ENCODE measurements at places on chromosomes 16 and 17.

DNA sequence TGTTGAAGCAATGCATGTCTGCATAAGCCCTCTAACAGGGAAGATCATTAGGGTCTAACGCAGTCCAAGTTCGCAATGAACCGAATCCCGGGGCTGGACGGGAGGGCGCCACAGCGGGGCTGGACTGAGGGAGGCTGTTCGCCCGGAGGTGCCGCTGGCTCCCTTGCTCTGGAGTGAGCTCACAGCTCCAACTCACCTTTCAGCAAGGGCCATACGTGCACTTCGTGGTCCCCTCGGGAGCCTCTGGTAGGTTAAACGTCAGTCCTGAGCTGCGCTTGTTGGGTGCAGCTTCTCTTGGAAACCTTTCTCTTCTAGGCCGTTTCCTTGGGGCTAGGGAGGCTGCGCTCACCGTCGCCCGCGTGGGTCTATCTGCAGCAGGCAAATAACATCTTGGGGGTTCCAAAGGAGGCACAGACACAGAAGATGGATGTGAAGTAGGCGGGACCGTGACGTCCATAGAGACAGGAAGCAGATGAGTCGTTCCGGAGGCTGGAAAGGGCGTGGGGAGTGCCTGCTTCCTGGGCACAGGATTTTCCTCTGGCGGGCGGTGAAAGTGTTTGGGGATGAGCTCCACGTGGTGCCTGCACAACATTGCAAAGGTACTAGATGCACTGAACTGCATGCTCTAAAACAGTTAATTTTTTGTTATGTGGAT is 21.9 kb downstream of the ATP2C2 start:
- H3K27me3 ChIP-seq, result peaks cover 10% of the 10 kb centered on the region
- no peaks in the 10 kb centered on the region for H3K4me1 ChIP-seq
- H3K4me3 ChIP-seq, result no peak overlapping the region
- H3K36me3 ChIP-seq, result no peaks in the 10 kb centered on the region
- no peak for DNase-seq

DNA sequence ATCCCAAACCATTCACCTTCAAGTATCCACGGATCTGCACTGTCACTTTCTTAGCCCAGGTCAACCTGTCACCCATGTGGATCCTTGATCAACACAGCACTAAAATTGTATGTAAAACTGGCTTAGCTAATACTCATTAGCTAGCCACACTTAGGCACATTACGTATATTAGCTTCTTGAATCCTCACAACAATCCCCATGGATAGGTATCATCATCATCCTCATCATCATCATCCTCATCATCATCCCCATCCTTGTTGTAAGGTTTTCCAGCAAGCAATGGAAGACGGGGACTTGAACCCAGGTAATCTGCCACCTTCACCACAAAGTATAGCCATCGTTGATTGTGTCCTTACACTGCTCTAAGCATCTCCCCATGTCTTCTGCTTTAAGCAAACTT is 184.3 kb downstream of the XYLT1 start:
- no peak overlapping the region for H3K27ac ChIP-seq
- H3K4me3 ChIP-seq, result no peak overlapping the region
- H3K36me3 ChIP-seq, result peaks cover 3% of the 10 kb centered on the region
- no peak for DNase-seq
- H3K27me3 ChIP-seq, result no peaks in the 10 kb centered on the region
- H3K4me1 ChIP-seq, result peaks cover 36% of the 10 kb centered on the region

DNA sequence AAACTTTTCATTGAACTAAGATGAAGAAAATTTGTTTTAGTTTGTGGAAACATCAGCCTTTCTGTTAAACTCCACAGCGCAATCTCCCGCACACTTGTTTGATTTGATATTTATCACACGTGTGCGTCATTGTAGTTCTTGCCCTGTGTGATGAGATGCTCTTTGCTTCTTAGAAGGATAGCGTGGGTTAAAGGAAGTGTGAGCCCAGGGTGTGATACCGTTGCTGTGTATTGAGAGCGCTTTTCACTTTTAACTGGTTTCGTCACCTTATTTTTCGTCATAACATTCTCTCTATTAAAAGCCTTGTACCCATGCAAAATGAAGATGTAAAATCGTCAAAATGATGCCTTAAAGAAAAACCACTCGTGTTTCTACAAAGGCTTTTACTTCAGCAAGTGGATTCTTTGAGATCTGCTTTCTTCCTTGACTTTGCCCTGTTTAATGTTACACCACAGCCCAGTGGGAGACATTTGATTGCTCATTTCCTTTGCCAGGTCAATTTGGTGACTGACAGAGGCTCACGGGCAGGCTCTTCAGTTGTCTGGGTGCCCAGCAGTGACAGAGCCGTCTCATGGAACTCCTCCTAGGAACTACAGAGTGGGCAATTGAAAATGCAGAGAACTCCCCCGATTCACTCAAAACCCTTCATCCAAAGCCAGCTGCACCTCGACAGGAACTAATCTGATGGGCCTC is 61.1 kb downstream of the RPA1 start:
- no peak for DNase-seq
- no peak overlapping the region for H3K27ac ChIP-seq
- no peak overlapping the region for H3K4me3 ChIP-seq
- no peaks in the 10 kb centered on the region for H3K27me3 ChIP-seq

- H3K4me3 ChIP-seq, result no peak overlapping the region
- H3K4me1 ChIP-seq, result peaks cover 20% of the 10 kb centered on the region
- no peak for DNase-seq
- no peaks in the 10 kb centered on the region for H3K27me3 ChIP-seq
- H3K27ac ChIP-seq, result no peak overlapping the region
- H3K36me3 ChIP-seq, result peaks cover 4% of the 10 kb centered on the region
Measured at GRCh38 chr16:17273142-17273561, 197.6 kb downstream of the XYLT1 start.

- H3K27ac ChIP-seq, result peak overlapping the region; percentile 69
- DNase-seq, result peak; percentile 33
- peaks cover 42% of the 10 kb centered on the region for H3K4me1 ChIP-seq
- no peaks in the 10 kb centered on the region for H3K36me3 ChIP-seq
- no peak overlapping the region for H3K4me3 ChIP-seq
- no peaks in the 10 kb centered on the region for H3K27me3 ChIP-seq
Measured at GRCh38 chr17:3796110-3796821, 4.7 kb downstream of the ITGAE start.

DNA sequence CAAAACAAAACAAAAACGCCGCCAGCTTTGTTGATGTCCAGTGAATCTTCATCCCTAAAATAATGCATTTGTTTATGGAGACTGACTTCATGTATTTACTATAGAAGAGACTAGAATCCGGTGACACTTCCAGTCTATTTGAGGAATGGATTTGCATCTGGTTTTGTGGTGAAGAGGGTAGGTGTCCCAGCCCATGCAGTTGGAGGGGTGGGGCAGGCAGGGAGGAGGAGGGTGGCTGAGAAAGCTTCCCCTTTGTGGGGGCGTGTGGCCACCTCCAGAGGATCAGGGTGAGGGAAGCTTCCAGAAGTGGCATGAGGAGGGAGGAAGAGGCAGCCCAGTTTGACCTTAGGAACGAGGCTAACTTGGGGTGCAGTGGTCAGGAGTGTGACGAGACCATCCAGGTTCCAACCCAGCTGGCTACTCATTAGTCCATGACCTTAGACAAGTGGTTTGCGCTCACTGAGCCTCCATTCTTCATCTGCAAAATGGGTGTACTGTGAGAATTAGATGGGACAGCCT is 69.5 kb downstream of the CMIP start:
- H3K4me1 ChIP-seq, result peaks cover 32% of the 10 kb centered on the region
- peak overlapping the region; percentile 70 for H3K4me3 ChIP-seq
- peak overlapping the region; percentile 45 for H3K27ac ChIP-seq
- peaks cover 3% of the 10 kb centered on the region for H3K36me3 ChIP-seq

GRCh38 chr16:397135-397661 is at the start of gene NME4:
TSS of gene NME4 (plus strand) at chr16:397199. CDS start at chr16:397223, 24 bp downstream.
- no peaks in the 10 kb centered on the region for H3K36me3 ChIP-seq
- H3K4me3 ChIP-seq, result peak within 1 kb of the TSS; percentile 93
- no peaks in the 10 kb centered on the region for H3K27me3 ChIP-seq
- H3K27ac ChIP-seq, result peak within 1 kb of the TSS; percentile 72
- peak; percentile 42 for DNase-seq

GRCh38 chr17:67435786-67436185 is 58.7 kb downstream of the PITPNC1 start:
- DNase-seq, result no peak
- H3K36me3 ChIP-seq, result no peaks in the 10 kb centered on the region
- H3K27me3 ChIP-seq, result no peaks in the 10 kb centered on the region
- no peak overlapping the region for H3K27ac ChIP-seq

GRCh38 chr16:73480381-73480780 is 432.5 kb upstream of the ZFHX3 start:
- no peaks in the 10 kb centered on the region for H3K36me3 ChIP-seq
- peaks cover 3% of the 10 kb centered on the region for H3K4me1 ChIP-seq
- H3K27me3 ChIP-seq, result peaks cover 2% of the 10 kb centered on the region

- peaks cover 33% of the 10 kb centered on the region for H3K4me1 ChIP-seq
- H3K27ac ChIP-seq, result no peak overlapping the region
- H3K36me3 ChIP-seq, result no peaks in the 10 kb centered on the region
- DNase-seq, result no peak
Measured at GRCh38 chr17:32495359-32496231, 8.8 kb downstream of the CDK5R1 start.

DNA sequence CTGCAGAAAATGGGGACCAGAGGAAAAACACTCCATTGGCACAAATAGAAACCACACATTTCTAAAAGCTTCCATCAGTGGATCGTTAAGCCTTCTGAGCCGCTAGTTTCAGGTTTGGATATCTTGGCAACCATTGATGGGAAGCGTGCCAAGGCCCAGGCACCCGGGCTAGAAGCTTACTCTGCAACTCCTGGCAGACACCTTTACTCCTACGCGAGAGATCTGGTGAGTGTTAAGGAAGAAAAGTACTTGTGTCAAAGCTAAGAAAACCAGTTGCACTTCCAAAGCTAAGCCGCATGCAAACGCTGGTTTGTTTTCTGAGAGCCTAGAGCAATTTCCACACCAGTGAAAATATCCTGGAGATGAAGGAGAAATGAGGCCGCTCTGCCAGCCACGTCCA is 472.4 kb downstream of the PMP22 start:
- no peak overlapping the region for H3K27ac ChIP-seq
- H3K4me1 ChIP-seq, result peaks cover 5% of the 10 kb centered on the region
- peaks cover 22% of the 10 kb centered on the region for H3K27me3 ChIP-seq
- H3K36me3 ChIP-seq, result no peaks in the 10 kb centered on the region

DNA sequence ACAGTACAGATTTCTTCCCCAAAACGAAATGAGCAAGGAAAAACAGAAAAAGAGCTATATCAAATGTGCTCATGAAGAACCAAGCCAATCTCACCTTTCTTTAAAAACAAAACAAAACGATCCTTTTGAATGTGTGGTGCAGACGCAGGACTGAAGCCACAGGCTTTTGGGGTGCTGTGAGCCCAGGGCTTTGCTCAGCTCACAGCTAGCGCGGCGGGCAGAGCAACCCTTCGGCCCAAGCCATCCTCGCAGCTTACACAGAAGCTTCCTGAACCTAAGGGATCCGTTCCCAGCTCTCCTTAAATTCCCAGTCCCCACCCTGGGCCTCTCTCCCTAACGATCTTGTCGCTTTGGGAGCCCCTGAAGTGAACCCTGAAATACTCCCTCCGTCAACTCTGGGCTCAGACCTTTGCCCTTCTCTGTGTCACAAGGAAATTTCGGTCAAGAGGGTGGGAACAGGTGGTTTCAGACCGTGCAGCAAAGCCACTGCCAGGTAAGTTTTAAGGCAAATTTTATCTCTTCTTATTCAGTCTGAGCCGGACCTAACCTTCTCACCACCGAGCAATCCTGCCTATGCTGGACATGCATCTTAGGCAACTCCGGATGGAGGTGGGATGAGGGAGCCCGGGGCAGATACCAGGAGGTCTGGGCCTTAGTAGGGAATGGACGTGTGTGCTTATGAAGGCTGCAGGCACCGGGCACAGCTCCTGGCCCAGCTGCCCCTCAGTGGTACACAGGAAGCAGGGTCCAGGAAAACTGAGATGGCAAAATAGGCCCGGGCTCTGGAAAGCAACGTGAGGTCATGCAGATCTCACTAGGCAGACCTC is 52.0 kb downstream of the COTL1 start:
- H3K36me3 ChIP-seq, result peaks cover 36% of the 10 kb centered on the region
- H3K4me1 ChIP-seq, result peaks cover 27% of the 10 kb centered on the region
- H3K27me3 ChIP-seq, result no peaks in the 10 kb centered on the region
- no peak overlapping the region for H3K27ac ChIP-seq
- H3K4me3 ChIP-seq, result no peak overlapping the region
- DNase-seq, result no peak

DNA sequence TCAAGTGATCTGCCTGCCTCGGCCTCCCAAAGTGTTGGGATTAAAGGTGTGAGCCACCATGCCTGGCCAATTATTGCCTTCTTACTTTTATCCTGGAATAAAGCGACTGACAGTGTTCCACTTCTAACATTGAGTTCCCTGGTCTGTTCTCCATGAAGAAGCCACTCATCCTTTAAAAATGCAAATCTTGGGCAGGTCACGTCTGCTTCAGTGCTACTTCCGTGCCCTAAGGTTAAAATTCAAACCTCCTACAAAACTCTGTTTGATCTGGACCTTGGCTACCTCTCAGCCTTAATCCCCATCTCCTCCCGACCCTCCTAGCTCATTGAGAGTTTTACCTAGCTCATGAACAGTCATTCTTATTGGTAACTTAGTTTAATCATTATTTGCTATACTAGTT is 9.6 kb upstream of the SHISA9 start:
- H3K36me3 ChIP-seq, result no peaks in the 10 kb centered on the region
- H3K4me3 ChIP-seq, result no peak overlapping the region
- DNase-seq, result no peak
- H3K27ac ChIP-seq, result no peak overlapping the region
- H3K27me3 ChIP-seq, result peaks cover 18% of the 10 kb centered on the region

- no peak overlapping the region for H3K4me3 ChIP-seq
- DNase-seq, result no peak
- no peaks in the 10 kb centered on the region for H3K4me1 ChIP-seq
Measured at GRCh38 chr16:13435873-13436474, 484.0 kb upstream of the ERCC4 start.

DNA sequence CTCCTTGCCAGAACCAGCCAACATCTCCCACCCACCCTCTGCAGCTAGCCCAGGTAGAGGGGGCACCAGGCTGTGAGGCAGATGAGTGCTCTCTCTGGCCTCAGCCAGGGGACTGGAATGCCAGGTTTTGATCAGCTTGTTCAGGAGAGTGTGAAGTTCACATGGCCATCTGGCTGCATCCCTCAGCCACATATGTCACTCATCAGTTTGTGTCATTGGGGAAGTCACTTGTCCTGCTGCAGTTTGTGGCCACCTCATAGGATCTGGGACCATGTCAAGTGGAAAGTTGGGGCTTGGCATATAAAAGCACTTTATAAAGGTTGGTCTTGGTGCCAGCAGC is 147.6 kb downstream of the SOCS1 start:
- no peak for DNase-seq
- peaks cover 16% of the 10 kb centered on the region for H3K4me1 ChIP-seq
- H3K4me3 ChIP-seq, result no peak overlapping the region
- H3K27ac ChIP-seq, result no peak overlapping the region

DNA sequence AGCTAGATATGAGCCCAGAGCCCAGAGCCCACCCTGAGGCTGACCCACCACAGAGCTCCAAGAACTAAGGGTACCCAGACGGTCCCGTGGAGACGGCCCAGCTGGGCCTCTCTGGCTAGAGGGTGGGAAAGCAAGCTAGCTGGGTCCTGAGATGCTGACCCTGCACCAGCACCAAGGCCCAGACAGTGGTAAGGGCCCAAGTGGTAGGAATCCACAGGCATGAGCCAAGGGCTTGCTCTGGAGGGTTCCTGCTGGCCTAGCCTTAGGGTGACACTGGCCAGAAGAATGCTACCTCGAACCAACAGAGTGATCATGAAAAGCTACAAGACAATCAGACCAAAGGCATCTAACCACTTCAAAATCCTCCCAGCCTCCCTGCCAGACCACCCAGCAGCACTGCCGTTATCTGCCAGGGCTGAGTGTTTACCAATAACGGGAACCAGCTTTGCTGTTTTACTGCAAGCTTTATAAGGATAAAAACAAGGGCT is 13.2 kb downstream of the HIC1 start:
- H3K4me1 ChIP-seq, result peaks cover 39% of the 10 kb centered on the region
- peaks cover 19% of the 10 kb centered on the region for H3K36me3 ChIP-seq
- no peak overlapping the region for H3K4me3 ChIP-seq
